Activated naive CD4-positive, alpha-beta T cell (primary cell): ENCODE measurements at places on chromosomes 5 and 9.

DNA sequence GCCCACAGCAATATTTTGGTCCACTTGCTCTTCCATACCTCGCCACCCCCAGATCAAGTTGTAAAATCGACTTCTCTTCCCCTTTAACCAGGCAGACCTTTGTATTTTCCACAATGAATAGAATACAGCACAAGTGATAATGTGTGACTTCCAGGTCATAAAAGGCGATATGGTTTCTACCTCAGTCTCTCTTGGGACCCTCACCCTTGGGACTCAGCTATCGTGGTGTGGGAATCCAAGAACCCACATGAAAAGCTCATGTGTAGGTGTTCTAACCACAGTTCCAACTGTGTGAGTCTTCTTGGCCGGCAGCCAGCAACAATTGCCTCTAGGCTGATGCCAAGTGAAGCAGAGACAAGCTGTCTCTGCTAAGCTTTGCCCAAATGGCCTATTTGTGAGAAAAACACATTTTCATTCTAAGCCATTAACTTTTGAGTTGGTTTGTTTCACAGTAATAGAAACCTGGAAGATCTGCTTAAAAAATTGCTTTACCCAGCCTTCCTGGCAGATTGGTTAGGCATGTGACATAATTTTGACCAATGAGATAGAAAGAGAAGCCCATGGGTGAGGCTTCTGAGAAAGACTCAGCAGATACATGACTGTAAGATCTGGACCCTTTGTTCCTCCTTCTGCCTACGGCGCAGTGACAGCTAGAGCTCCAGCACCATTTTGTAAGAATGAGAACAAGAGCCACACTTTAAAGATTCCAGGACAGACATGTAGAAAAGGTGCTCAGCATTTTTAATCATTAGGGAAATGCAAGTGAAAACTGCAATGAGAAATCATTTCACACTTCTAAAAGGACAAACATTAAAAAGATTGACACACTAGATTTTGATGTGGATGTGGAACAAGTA, 18.3 kb upstream of the MLLT3 start:
- DNase-seq = peak; percentile 29

DNA sequence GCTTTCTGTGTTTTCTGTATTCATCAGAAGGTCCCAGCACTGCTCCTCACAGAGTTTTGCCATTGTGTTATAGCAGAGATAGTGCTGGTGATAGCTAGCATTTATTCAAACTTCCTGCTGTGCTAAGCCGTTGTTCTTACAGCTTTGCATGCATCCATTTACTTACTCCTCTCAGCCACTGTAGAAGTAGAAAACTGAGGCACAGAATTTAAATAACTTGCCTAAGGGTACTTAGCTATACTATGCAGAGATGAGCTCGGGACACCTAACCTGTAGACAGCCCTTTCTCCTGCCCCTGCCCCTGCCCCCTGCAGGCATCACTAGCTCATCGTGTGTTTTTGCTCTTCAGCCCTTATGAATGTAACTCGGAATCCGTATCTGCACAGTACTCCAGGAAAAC, 227.6 kb downstream of the SAXO1 start:
- no peak for DNase-seq

- no peak for DNase-seq
These were observed 26.1 kb downstream of the ZNF510 start for GRCh38 chr9:96751815-96752214.

DNA sequence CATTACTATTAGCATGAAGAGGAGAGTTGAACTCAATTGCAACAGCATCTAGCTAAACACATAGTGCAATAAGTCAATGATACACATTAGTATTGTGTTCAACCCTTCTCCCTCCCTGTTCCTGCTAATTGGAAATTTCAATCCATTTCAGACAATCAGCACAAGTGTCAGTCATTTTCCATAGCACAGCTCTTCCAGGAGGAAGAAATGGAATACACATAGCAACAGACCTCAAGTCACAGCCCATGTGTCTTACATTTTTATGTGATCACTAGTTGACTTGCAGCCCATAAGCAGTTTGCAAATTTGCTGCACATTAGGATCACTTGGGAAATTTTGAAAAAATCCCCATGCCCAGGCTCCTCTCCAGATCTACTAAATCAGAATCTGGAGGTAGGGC, 636.9 kb downstream of the TLE4 start:
- DNase-seq = no peak

DNA sequence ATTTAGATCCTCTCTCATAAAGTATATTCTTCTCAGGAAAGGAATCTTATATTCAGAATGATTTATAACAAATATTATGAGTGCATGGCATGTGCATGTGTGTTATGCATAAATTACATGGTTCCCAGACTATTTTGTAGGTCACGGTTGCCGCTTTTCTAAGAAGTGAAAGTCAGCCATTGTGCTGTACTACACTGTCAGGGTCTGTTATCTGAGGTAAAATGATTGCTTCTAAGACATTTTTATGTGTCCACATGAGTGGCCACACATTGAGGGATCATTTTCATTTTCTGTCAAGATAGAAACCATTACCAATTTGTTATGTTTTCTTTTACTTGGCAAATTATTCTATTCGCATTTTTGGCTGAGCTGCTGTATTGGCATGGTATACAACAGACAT, 210.8 kb downstream of the CWC27 start:
- DNase-seq = no peak

- no peak for DNase-seq
These were observed 205.1 kb downstream of the PCSK1 start for GRCh38 chr5:96227957-96228356.

- no peak for DNase-seq
These were observed 442.2 kb upstream of the MPDZ start for GRCh38 chr9:13721481-13722235.

GRCh38 chr9:68819065-68819464, 114.0 kb downstream of the PIP5K1B start:
- DNase-seq = no peak

GRCh38 chr5:66232706-66233445, 88.8 kb downstream of the SREK1 start:
- no peak for DNase-seq

- DNase-seq = no peak
These were observed 64.6 kb downstream of the TSPAN17 start for GRCh38 chr5:176711883-176712282.
